Kidney glomerular epithelial cell (primary cell): ENCODE measurements at places on chromosomes 13 and 19.

GRCh38 chr19:35260694-35261304, 8.0 kb upstream of the USF2 start:
- no peak for DNase-seq

DNA sequence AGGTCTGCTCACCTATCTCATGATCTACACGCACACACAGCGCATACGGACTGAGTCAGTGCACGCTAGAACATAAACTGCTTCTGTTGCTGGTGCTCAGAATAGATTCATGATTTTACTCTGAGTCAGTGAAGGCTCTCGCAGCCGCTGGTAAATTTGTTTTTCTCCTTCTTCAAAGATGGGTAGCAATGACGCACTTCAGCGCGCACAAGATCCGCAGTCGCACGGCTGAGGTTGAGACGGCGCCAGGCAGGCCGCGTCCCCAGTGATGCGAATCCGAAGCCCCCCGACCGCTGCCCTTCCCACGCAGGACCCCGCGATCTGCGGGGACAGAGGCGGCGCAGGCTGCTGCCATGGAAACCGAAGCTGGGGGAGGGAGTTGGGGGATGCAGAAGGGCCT, 103.7 kb upstream of the USP29 start:
- no peak for DNase-seq

DNA sequence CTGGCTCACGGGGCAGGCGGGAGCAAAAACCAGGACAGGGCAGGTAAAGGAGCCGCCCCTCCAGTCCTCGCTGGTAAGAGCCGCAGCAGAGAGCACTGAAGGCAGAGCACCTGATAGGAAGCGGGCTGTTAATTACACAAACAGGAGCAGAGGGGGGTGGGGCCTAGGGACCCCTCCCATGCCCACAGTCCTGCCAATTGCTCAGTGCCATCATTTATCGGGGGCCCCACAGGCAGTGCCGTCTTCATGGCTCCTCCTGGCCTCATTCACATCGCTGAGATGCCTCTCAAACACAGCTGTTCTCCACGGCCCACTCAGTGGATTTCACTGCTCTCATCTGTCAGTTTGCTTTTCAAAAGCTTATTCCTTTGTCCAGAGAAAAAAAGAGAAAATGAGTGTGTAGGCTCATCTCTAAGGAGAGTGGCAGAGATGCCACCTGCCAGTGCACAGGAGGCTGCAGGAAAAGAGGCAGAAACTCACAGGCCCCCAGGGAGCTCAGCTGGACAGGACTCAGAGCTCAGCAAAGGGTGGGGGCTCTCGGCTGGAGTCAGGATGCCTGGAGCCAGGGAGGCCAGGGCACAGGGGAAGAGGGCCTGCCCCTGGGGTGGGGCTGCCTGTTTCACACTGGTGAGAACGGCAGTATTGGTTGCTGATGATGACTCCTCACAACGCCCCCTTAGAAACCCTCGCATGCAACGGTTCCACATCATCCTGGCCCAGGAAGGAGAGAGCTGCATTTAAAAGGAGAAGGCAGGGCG, 174.6 kb downstream of the COL4A1 start:
- DNase-seq = no peak

GRCh38 chr13:85567909-85568308, 231.3 kb downstream of the SLITRK6 start:
- DNase-seq = no peak

GRCh38 chr13:27644302-27644701, 22.6 kb downstream of the POLR1D start:
- DNase-seq = no peak

- no peak for DNase-seq
Observed at GRCh38 chr19:5115771-5116202, 146.9 kb downstream of the KDM4B start.

DNA sequence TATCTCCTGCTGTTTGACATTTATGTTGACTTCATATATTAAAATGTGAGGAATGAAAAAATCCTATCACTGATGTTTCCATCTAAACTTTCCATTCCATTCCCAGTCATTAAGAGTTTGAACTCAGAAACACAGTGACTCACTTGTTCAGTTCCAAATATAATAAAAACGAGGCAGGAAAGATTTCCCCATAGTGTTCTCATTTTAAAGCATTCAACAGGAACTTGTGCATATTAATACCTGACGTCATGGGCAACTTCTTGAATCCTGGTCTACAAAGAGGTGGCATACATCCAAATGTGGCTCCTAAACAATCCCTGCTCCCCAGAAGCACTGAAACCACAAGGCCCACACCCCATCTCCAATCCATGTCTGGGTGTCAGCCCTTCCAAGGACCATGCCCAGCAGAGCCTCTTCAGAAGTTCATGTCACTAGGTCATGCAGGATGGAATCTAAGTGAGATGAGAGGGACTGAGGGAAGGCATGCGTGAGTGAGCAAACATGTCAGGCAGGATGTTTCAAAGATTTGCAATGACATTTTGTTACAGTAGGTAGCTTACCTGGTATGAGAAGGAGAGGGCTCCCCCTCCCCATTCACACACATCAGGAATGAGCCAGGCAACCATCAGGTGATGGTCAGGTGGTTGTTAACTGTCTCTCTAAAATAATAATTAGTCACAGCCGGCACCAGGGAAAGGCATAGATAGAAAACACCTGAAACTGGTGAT, 9.4 kb upstream of the ERVV-2 start:
- no peak for DNase-seq

DNA sequence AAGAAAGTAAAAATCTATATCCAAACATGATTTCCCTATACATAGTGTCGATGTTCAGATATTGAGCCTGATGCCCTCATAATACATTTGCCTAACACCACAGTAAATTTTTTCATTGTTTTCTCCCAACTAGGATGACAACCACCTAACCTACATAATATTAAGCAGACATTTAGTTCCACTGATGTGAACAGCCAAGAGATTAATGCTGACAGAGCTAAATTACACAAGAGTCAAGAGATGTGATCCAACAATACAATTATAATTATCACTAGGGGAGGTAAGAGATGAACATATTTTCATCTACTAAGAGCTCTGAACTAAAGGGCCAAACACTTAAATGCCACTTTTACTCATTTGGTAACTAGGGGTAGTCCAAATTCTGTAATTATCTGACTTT, 145.9 kb downstream of the DACH1 start:
- DNase-seq = no peak

- DNase-seq = no peak
Observed at GRCh38 chr19:46287585-46287984, 9.3 kb upstream of the HIF3A start.

DNA sequence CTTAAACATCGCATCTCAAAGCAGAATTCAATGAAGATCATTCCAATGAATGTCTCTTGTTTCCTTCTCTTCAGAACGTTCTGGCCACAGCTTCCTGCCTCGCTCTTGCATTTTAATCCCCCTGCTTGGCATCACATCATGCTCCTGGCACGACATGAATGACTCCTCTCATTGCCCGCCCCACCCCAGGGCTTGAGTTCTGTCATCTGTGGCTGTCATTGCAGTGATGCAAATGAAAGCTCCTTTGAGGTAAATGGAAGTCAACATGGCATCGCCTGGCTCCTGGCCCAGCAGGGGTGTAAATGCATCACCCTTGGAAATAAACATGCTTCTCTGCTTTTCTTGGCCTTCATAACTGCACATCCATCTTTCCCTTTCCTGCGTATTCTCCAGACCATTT, 48.6 kb downstream of the SCEL start:
- no peak for DNase-seq

DNA sequence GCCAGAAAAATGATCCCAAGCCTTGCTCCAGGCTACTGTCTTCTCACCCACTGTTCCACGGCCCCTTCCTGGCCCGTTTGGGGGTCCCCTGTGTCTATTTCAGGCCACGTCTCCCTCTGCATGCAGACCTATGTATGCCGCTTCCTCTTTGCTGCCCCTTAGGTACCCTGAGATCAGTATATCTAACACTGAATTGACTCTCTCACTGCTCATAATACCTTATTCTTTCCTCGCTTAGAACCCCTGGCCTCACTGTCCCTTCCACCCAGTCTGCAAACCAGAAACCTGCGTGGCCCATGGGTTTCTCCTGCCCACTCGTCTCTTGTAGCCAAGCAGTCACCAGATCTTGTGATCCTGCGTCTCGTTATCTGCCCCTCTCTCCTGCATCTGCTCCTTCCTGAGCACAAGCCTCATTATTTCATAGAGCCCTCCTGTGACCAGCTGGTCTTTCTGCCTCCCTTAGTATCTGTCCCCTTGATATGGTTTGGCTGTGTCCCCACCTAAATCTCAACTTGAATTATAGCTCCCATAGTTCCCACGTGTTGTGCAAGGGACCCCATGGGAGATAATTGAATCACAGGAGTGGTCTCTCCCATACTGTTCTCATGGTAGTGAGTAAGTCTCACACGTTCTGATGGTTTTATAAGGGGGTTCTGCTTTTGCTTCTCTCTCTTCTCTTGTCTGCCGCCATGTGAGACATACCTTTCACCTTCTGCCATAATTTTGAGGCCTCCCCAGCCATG, 109.0 kb upstream of the RNF113B start:
- no peak for DNase-seq

DNA sequence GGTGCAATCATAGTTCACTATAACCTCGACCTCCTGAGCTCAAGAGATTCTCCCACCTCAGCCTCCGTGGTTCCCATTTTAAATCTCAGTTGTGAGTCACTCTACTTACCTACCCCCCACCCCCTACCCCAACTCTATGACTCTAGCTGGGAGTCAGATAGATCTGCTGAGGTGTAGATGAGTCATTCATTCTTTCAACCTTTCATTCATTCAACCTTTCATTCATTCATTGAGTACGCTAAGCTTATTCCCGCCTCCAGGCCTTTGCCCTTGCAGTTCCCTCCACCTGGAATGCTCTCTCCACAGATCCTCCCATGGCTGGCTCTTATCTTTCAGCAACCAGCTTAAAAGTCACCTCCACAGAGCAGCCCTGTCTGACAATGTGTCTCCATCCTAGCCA, 1.1 kb upstream of the MAST1 start:
- no peak for DNase-seq

- peak; percentile 28 for DNase-seq
Observed at GRCh38 chr13:20547479-20547908, 19.5 kb upstream of the IFT88 start.

- DNase-seq = no peak
Observed at GRCh38 chr19:1523412-1524286, at the start of gene PLK5. Gene PLK5, plus strand, starts transcription at chr19:1524077. Its CDS starts 2,920 bp downstream, at chr19:1526997.

GRCh38 chr19:54660964-54661363, 1.8 kb upstream of the LILRB4 start:
- DNase-seq = no peak

DNA sequence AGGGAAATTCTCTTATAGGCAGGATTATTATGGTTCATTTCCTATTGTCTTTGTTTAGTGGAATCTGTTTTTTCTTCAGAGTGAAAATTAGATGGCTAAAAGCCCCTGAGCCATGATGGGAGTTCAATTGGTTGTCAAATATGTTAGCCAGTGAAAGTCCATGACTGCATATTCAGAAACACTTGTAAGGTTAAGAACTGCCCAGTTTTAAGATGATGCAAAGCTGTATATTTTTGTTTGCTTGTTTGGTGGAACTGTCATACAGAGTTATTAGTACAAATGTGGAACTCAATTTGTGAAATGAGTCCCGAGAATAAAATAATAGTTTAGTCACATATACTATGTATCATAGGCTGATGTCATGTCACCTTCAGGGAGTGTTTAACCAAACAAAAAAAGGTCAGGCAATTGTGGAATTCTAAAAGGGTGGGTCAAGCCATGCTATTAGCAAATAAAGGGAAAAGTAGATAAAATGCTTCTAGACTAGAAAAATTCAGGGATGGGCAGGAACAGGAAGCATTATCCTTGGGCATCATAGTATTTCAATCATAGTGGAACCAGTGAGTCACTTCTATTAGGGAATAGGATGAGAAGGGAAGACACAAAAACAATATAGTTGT, 248.3 kb upstream of the SLITRK1 start:
- no peak for DNase-seq

GRCh38 chr19:5691822-5692722, 2.0 kb downstream of the RPL36 start:
- no peak for DNase-seq

- no peak for DNase-seq
Observed at GRCh38 chr13:76751278-76751677, 134.9 kb downstream of the KCTD12 start.

GRCh38 chr13:36088001-36088400, 43.2 kb downstream of the DCLK1 start:
- DNase-seq = peak; percentile 77

DNA sequence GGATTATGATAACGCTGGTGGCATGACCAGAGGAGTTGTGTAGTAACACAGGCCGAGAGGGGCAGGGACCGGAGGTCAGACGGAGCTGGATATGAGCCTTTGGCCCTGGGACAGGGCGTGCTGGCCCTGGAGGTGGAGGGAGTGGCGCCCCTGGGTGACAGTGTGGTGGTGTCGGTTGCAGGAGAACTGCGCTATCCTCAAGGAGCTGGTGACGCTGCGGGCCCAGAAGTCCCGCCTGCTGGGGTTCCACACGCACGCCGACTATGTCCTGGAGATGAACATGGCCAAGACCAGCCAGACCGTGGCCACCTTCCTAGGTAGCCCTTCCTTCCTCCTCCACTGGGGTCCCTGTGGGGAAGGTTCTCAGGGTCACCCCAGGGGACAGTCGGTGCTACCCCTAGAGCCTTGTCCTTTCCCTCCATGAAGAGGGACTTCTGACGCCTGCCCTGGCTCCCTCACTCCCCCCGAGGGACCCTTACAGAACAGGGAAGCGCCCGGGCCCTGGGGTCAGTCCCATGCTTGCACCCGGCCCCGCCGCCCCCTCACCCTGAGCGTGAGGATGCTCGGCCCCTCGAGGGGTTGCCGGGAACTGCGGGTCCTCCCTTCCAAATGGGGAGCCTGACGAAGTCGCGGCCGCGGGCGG, 12.8 kb upstream of the ZNF554 start:
- DNase-seq = no peak

- no peak for DNase-seq
Observed at GRCh38 chr13:92461831-92462230, 764.8 kb upstream of the GPC6 start.

DNA sequence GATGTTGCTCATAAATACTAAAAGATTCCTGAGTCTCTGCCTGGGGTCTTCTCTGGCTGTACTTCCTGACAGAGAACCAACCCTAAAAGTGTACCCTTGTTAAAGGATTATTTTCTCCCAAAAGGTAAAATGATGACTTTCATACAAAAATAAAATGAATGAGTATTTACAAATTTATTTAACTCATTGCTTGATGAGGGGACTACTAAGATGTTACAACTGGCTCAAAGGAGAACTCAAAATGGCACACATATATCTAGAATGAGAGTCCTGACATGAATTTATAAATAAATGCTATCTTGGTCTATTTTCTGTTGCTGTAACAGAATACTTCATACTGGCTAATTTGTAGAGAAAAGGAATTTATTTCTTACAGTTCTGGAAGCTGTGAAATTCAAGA, 30.5 kb downstream of the STOML3 start:
- no peak for DNase-seq
